ENCODE measurements at places on chromosomes 12 and 14. TPM values are rescaled to one million over a fixed set of nuclear protein-coding genes. Genes with fewer than 3 reads are reported as not detected.

DNA sequence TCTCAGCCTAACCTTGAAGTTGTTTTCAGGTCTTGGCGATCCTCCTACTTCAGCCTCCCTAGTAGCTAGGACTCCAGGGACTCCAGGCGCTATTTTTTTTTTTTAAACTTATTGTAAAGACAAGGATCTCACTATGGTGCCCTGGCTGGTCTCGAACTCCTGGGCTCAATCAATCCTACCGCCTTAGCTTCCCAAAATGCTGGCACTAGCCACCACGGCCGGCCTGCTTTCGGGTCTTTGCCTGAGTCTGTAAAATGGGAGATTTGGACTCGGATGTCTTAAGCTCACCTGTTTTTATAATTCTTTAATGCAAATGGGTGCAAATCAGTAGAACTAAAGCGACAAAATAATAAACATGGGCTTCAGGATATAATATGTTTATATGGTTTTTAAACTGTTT lies 858 bp upstream of the SYT10 start:
- no peak for DNase-seq

DNA sequence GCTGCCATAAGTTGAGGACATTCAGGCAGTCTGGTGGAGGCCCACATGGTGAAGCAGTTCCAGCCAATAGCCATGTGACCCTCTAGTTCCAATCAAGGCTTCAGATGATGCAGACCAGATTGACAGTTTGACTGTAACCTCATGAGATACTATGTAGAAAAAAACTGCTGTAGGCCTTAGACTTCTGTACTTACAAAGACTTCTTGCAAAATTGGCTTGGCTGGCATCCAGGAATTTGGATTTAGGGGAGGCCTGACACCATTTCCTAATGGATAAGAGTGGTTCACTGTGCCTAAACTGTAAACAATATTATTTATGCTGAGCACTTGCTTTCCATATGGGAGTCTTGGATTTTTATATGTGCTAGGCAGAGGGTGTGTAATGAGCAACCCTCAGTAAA lies 76.4 kb downstream of the RGS6 start:
- no peak for DNase-seq

GRCh38 chr14:71591231-71591630 lies 341.0 kb upstream of the RGS6 start:
- DNase-seq: no peak

GRCh38 chr12:106767954-106768822 lies 6.3 kb upstream of the RIC8B start:
- peak; percentile 34 for DNase-seq

DNA sequence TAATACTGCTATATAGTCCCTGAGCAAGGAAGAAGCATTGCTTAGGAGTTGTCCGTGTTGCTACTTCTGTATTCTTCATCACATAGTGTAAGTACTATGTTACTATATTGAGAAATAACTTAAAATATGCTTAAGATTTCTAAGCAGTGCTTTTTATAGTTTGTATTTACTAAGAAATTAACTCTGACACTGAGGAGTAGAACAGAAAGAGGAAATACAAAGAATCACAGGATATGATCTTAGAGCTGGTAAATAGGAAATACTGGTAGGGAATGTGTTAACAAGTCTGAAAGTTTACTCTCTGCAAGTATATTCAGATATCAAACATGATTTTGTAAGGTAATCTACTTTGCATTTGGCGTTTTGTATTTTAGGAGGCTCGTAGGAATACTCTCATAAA lies 15.5 kb downstream of the XPOT start:
- no peak for DNase-seq

DNA sequence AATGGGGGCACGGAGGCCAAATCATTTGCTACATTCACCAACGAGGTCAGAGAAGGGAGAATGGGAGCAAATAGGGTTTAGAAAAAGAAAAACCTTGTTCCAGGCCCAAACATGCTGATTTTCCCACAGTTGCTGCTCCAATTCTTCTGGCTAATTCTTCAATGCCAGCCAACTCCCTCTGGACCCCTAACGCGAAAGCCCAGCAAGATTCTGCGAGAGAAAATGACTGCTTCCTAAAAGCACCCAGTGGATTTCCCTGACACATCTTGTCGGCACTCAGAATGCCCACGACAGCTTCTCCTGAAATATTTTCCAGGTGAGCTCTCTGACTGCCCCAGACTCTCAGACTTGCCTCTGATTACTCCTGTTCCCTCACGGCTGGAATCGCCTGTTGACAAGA lies 689.4 kb downstream of the MED13L start:
- no peak for DNase-seq

- no peak for DNase-seq
These were observed 13.0 kb downstream of the KMT5A start for GRCh38 chr12:123396954-123397353.

GRCh38 chr14:30681752-30682355 lies 59.7 kb downstream of the SCFD1 start:
- no peak for DNase-seq

GRCh38 chr12:4375449-4375848 lies 4.1 kb downstream of the FGF23 start:
- no peak for DNase-seq

DNA sequence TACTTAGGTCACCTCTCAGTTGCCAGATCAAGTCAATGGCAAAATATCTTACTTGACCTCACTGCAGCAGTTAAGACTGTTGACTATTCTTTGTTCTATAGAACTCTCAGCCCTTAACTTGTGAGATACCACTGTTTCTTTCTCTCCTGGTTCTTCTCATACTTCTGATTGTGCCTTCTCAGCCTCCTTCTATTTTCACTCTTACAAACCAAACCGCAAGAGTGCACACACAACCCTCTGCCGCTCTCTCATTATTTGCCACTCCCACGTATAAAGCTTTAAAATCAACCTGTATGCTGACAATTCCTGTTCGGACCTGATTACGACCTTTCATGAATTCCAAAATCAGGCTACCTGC lies 4.5 kb downstream of the E2F7 start:
- DNase-seq: no peak

DNA sequence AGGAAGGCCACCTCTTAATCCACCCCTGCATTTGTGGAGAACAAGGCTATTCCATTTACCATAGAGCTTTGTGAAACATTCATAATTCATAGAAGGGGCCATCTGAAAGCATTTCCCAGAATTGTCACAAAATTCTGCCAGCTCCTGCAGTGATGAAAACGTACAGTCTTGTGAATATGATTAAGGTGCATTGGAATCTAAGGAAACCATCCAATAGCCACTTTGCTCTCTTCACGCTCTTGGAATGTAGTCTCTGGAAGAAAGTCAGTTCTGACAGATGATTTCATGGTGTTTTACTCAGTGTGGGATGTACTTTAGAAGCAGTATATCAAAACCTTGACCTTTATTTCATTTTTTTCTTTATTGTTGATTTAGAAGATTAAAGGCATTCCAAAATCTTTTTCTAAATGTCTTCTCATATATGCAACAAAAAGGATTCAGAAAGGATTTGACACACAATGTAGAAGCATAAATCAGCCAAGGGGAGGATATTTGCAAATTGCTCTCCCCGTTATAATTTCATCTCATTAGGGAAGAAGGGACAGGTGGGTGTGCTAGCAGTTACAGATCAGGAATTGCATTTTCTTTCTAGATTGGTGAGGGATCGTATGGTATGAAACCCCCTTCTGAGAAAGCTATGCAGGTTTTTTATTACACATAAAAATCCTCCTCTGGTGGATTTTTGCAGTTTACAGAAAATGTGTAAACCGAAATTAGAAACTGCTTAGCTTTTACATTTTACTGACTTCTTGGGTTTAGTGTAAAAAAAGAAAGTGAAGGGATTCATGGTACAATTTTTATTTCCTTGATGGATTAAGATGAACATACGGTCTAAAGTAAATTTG lies 390.2 kb downstream of the LRIG3 start:
- peak; percentile 88 for DNase-seq

DNA sequence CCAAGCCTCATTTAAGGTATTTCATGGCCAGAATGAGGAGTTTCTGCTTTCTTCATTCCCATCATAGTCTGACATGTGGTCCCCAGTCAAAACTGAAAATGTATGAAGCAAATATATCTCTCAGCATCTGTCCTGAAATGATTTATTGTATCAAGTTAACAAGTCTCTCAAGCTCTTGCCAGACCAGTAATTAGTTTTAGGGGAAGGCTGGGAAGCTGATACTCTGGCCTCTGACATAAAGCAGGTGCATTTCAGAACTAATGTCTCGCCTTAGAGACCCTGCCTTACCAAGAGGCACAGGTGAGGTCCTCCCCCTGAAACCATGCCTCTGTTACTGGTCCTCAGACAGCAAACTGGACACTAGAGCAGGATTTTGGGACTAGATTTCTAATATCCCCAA lies 266.5 kb downstream of the SLC15A4 start:
- no peak for DNase-seq

- no peak for DNase-seq
These were observed 4.0 kb downstream of the AHNAK2 start for GRCh38 chr14:104974146-104974541.

GRCh38 chr12:25681580-25681979 lies 128.5 kb upstream of the LMNTD1 start:
- DNase-seq: no peak

GRCh38 chr12:30047516-30048254 lies 263.9 kb upstream of the TMTC1 start:
- DNase-seq: peak; percentile 82

DNA sequence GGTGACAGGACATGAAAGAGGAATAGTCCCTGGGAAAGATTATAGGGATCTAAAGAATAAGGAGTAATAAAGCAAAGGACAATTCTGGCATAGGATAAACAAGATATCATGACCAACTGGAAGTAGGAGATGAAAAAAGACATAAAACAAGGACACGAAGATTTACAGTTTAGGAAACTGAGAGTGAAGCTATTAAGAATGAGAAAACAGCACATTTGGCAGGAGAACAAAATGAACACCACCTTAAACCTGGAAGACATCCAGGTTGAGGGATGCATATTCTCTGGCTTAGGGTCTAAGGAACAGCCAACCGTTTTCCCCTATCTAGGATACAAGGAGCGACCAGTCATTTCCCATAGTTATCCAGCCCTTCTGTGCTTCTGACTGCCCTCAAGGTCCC lies 1.9 kb downstream of the TRIP11 start:
- no peak for DNase-seq

- DNase-seq: no peak
These were observed 72.1 kb upstream of the ST8SIA1 start for GRCh38 chr12:22406627-22407026.

PAH gene
- total RNA-seq: not detected

KLRD1 gene
- total RNA-seq: not detected

CIROP gene
- total RNA-seq: not detected

RNASE3 gene
- total RNA-seq: not detected

PRB2 gene
- not detected for total RNA-seq

TAC3 gene
- not detected for total RNA-seq

All from HT1080 (cell line).